ENCODE measurements at places on chromosomes 4 and X. TPM values are rescaled to one million over a fixed set of nuclear protein-coding genes. Genes with fewer than 3 reads are reported as not detected.

NEUROG2 gene
- not detected for total RNA-seq

DNA sequence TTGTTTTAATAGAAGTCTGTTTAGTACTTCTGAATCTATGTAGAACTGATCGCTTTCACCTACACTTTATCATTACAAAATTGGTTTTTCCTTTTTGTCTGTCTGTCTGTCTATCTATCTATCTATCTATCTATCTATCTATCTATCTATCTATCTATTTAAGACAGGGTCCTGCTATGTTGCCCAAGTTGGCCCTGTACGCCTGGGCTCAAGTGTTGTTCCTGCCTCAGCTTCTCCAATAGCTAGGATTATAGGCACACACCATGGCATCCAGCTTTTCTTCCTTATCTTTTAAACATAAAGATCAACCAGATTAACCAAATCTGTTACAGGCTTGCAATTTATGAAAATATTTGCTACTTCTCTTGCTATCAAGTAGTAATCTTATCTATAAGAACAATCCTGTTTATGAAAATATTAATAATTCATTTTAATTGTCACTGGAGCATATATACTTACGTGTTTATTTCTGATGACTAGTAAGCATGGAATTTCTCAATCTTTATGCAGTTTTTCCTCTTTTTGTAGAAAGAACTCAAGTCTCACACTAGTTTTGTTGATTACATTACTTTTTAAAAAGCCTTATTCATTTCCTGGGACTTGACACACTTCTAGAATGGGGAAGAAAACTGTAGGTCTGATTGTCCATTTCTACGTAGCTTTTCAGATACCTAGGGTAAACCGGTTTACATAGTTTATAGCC, 24.5 kb downstream of the KIAA0232 start:
- H3K27me3 ChIP-seq, result no peaks in the 10 kb centered on the region
- DNase-seq, result no peak
- no peaks in the 10 kb centered on the region for H3K36me3 ChIP-seq

DNA sequence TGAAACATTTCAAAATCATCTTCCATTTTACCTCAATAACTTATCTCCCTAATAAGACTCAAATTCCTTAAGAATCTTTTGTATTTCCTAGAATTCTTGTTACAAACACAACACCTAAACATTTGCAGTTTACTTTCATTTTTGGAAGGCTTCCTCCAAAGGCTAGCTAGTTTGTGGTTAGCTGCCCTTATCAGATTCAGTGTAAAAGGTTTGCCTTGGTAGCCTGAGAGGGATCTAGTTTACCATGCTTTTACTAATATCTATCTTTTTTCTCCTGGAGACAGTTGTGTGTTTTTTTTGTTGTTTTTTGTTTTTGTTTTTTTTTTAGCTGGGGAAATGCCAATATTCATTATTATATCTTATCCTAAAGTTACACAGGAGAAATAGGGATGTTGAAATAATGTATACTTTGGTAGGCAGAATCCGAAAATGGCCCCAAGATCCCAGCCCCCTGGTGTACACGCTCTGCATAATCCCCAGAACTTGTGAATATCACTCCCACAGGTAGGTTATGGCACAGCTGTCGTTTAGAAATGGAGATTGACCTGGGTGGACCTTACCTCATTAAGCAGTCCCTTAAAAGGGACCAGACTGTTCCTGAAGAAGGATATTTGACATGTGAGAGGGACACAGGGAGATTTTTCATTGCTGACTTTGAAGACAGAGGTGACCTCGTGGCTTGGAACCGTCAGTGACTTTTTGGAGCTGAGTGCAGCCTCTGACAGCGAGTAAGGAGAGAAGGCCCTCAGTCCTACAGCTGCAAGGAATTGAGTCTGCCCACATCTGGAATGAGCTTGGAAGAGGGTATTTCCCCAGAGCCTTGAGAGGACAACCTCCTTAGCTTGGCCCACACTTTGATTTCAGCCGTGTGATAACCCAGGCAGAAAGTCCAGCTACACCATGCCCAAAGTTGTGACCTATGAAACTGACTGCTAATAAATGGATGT, 33.4 kb downstream of the SEPTIN11 start:
- no peaks in the 10 kb centered on the region for H3K27me3 ChIP-seq
- H3K4me3 ChIP-seq, result no peak overlapping the region
- peak overlapping the region; percentile 8 for H3K27ac ChIP-seq
- H3K36me3 ChIP-seq, result no peaks in the 10 kb centered on the region

- no peaks in the 10 kb centered on the region for H3K4me1 ChIP-seq
- H3K27ac ChIP-seq, result no peak overlapping the region
- DNase-seq, result no peak
- H3K36me3 ChIP-seq, result no peaks in the 10 kb centered on the region
These were observed 452.1 kb upstream of the BOD1L1 start for GRCh38 chr4:14079601-14080000.

- no peaks in the 10 kb centered on the region for H3K27me3 ChIP-seq
- no peaks in the 10 kb centered on the region for H3K4me1 ChIP-seq
- H3K4me3 ChIP-seq, result no peak overlapping the region
These were observed 297.3 kb upstream of the LCORL start for GRCh38 chr4:18318682-18319388.

DNA sequence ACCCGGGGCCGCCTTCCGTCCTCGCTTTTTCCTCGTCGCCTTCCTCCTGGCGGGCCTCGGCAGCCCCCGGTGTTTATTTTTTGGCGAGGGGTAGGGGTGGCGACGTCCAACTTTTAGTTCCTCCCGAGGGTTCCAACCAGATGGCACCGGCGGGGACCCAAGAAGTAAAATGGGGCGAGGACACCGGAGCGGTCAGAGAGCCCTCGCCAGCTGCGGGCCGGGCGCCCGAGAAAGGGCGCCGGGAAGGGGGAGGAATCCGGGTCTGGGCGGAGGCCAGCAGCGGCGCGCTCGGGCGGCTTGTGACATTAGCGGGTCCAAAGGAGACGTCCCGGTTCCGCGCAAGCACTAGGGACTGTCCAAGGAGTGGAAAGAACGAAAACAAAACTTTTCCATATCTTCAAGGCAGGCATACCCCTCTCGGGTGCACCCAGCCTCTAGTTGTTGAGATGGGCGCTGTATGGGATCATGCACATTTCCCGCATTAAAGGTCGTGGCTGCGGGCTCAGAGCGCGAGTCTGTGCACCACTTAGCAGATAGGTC, 691 bp upstream of the USP46 start:
- peak; percentile 80 for DNase-seq
- H3K4me3 ChIP-seq, result peak overlapping the region; percentile 74
- H3K36me3 ChIP-seq, result no peaks in the 10 kb centered on the region
- H3K4me1 ChIP-seq, result no peaks in the 10 kb centered on the region
- no peaks in the 10 kb centered on the region for H3K27me3 ChIP-seq

DNA sequence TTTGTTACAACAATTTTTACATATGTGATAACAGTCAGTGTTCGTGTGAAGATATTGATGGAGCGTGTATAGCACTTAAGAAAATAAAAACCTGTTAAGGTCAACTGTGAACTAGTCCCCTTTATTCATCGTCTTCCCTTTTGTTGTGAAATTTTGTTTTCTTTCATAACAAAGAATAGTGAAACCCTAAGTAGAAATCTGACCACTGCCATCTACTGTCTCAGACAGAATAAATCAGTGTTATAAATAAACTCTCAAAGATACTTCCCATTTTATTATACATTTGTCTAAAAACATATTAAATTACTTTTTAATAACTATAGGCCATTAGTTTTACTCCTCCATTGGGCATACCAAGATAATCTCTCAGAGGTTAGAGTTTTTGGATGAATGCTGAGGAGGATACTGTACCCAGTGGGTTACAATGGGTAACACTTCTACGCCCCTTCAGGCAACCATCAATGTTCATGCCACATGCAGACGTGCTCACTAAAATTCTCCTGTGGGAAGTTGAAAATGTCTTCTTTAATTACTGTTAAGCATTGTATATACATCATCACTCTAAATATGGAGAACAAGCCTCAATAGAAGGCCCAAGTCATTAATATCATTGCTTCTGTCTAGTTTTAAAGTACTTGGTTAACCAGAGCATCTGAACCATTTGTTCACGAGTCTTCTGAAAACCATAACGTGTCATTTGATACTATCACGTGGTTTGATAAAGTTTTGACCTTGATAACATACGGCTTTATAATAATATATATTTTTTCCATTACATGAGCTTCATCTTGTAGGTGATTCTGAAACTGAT, 171.2 kb downstream of the TMA16 start:
- H3K27ac ChIP-seq, result peak overlapping the region; percentile 31
- H3K36me3 ChIP-seq, result no peaks in the 10 kb centered on the region
- no peak overlapping the region for H3K4me3 ChIP-seq
- no peak for DNase-seq
- H3K27me3 ChIP-seq, result no peaks in the 10 kb centered on the region

SRP72 gene
- 191 TPM for total RNA-seq

- H3K27me3 ChIP-seq, result no peaks in the 10 kb centered on the region
- no peak overlapping the region for H3K4me3 ChIP-seq
- no peaks in the 10 kb centered on the region for H3K36me3 ChIP-seq
These were observed 89.3 kb upstream of the HHIP start for GRCh38 chr4:144556636-144557035.

GRCh38 chrX:111444881-111445280, 32.9 kb upstream of the DCX start:
- DNase-seq, result no peak
- H3K4me1 ChIP-seq, result no peaks in the 10 kb centered on the region
- no peak overlapping the region for H3K4me3 ChIP-seq
- no peaks in the 10 kb centered on the region for H3K27me3 ChIP-seq
- no peak overlapping the region for H3K27ac ChIP-seq
- H3K36me3 ChIP-seq, result no peaks in the 10 kb centered on the region

FAT4 gene
- total RNA-seq, result 6.3 TPM

DNA sequence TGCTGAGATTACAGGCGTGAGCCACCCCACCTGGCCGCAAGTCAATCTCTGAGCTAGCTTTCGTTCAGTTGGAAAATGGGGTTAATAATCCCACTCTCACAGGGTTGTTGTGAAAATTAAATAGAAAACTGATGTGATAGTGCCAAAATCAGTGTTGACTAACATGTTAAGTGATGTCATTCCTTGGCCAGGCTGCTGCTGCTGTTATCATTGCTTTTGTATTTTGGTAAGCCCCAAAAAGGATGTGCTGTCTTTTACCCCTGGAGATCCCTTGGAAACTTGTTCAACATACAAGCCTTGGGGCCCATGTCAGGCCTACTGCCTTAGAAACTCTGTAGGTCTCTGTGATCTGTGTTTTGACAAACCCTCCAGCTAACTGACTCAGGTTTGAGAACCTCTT, 106.3 kb downstream of the AFF1 start:
- no peak overlapping the region for H3K4me3 ChIP-seq
- no peaks in the 10 kb centered on the region for H3K27me3 ChIP-seq
- H3K36me3 ChIP-seq, result no peaks in the 10 kb centered on the region
- no peak overlapping the region for H3K27ac ChIP-seq
- peak; percentile 50 for DNase-seq
- no peaks in the 10 kb centered on the region for H3K4me1 ChIP-seq

DNA sequence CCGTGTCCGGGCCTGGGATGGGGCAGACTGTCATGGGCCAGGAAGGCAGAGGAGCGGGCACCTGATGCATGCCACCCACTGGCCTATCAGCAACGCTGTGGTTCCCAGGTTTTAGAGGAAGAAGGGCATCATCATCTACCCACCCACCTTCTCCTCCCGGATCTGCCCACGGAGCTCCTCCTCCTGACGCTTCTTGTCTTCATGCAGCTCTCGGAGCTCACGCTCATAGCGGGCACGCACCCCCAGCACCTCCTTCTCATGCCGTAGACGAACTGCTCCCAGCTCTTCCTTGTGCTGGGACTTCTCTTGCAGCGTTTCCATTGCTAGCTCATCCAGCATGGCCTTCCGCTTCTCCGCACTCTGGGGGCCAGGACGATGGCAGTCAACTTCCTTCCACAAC, 11.4 kb upstream of the KCND1 start:
- H3K4me3 ChIP-seq, result no peak overlapping the region
- H3K27me3 ChIP-seq, result no peaks in the 10 kb centered on the region
- H3K36me3 ChIP-seq, result peaks cover 32% of the 10 kb centered on the region
- no peak for DNase-seq

- no peak overlapping the region for H3K27ac ChIP-seq
- H3K4me3 ChIP-seq, result no peak overlapping the region
- no peaks in the 10 kb centered on the region for H3K36me3 ChIP-seq
- H3K4me1 ChIP-seq, result no peaks in the 10 kb centered on the region
- no peak for DNase-seq
These were observed 130.9 kb upstream of the GABRG1 start for GRCh38 chr4:46254788-46255187.

DNA sequence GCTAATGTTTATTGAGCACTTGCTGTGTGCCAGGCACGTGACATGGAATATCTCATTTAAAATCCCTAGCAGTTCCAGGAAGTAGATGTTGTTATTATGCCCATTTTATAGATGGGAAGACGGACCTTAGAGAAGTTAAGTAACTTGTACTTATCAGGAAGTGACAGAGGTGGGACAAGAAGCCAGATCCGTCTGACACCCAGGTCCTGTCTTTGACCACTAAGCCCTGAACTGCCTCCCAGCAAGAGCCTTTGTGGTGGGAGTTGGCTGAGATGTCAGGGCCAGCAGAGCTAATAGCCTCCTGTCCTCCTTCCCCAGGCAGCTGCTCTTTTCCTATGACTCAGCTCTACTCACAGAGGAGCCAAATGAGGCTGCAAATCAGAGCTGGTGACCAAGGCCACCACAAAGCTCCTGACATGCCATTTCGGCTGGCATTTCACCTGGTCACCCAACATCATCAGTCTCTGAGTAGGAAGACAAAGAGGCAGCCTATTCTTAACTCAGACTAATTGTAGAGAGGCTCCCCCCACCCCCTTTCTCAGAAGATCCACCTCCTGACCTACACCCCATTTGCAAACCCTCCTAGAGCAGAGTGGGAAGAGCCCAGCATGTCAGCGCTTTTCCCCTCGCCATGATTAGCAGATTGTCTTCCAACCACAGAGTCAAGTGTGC, 175.1 kb upstream of the KIT start:
- no peaks in the 10 kb centered on the region for H3K36me3 ChIP-seq
- no peak overlapping the region for H3K4me3 ChIP-seq
- H3K27me3 ChIP-seq, result no peaks in the 10 kb centered on the region
- no peaks in the 10 kb centered on the region for H3K4me1 ChIP-seq
- DNase-seq, result no peak

HSD17B13 gene
- total RNA-seq, result not detected

GRCh38 chrX:66167431-66167830, 3.4 kb downstream of the HEPH start:
- DNase-seq, result no peak
- peak overlapping the region; percentile 10 for H3K4me3 ChIP-seq
- H3K4me1 ChIP-seq, result no peaks in the 10 kb centered on the region
- peak overlapping the region; percentile 19 for H3K27ac ChIP-seq
- no peaks in the 10 kb centered on the region for H3K27me3 ChIP-seq
- H3K36me3 ChIP-seq, result no peaks in the 10 kb centered on the region

SPRY1 gene
- total RNA-seq, result 10.7 TPM

RBM3 gene
- 118 TPM for total RNA-seq

DNA sequence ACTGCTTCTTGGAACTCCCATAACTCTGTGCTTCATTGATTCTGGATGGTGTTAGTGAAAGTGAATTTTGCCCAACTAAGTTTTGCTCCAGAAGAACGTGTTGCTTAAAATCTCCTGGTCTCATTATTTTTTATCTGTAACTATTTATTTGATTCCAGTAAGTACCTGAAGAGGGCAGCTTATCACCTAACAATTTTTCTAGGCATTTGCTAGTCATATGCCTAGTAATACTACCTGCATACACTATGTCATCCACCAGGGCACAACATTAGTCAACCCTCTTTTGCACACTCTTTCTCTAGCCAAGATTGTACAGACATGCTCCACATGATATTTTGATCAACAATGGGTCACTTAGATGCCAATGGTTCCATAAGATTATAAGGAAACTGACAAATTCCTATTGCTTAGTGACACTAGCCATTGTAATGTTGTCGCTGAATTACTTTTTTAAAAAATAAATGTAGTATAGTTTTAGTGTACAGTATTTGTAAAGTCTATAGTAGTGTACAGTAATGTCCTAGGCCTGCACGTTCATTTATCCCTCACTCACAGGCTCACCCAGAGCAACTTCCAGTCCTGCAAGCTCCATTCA, 499.9 kb upstream of the AADAT start:
- H3K36me3 ChIP-seq, result no peaks in the 10 kb centered on the region
- no peak overlapping the region for H3K27ac ChIP-seq

SLC25A53 gene
- total RNA-seq, result 11.3 TPM

Data from Peyer's patch (tissue), 4 donors.